Activated CD4-positive, CD25-positive, alpha-beta regulatory T cell (primary cell): ENCODE measurements at places on chromosomes 11 and 22.

DNA sequence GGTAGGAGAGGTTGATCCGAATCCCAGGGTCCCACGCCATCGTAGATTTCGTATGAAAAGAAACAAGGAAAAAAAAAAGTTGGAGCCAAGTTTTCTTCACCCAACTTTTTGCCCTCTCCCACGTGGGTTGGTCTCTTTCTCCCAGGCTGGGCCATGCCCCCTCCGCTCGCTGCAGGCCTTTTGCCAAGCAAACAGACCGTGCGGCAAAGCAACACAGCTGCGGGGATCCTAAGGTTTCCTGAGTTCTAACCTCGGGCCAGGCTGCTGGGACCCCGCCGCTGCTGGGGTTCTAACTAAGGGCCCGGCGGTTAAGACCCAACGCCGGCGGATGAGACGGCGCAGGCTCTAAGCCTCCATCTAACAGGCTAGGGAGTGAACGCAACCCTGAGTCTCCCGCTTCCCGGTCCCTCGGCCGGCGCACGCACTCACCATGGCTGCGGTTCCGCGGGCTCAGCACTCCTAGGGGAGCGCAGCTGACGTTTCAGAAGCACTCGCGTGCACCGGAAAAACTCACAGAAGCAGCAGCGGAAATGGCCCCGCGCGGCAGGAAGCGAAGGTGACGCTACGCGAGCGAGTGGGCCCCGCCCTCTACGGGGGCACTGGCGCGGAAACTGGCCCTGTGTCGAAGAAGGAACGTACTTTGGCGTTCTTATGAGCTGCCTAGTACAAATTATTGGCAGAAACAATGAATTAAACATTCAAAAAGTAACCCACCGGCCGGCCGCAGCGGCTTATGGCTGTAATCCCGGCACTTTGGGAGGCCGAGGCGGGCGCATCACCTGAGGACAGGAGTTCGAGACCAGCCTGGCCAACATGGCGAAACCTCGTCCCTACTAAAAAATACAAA lies at the start of gene SNU13:
Gene SNU13, minus strand, starts transcription at position 503 of the 847 bp plus-strand sequence. Its CDS starts 71 bp downstream, at position 432.
- peak; percentile 88 for DNase-seq

GRCh38 chr22:36010882-36011281 lies 17.7 kb downstream of the RBFOX2 start:
- no peak for DNase-seq

GRCh38 chr11:98536023-98536422 lies 484.7 kb upstream of the CNTN5 start:
- no peak for DNase-seq

DNA sequence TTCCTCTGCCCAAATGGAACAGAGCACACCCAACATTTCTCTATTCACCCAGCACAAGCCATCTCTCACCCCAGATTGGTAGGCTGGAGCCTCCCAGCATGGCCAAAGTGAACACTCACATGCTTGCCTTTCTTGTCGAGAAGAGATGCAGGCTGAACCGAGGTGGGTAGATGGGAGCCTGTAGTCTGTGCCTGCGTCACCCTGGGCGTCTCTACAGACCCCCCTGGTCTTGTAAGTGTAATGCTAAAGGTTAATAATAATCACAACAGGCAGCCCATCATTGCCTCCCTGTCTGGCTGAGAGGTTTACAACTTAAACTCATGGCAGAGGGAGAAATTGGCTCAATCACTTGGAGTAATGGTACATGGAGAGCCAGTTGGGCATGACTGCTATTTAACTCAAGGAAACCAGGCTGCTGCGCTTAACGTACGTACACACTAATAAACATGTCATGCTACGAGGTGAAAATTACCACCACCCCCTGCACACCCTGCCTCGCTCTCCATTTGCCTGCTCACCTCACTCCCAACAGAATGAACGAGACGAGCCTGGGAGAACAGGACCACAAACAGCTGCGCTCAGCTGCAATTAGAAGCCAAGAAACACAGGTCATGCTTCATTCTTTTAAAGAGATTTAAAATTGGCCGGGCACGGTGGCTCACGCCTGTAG lies 9.1 kb upstream of the ZBTB16 start:
- DNase-seq = no peak

GRCh38 chr22:24751518-24751917 lies 23.0 kb downstream of the PIWIL3 start:
- DNase-seq = no peak

DNA sequence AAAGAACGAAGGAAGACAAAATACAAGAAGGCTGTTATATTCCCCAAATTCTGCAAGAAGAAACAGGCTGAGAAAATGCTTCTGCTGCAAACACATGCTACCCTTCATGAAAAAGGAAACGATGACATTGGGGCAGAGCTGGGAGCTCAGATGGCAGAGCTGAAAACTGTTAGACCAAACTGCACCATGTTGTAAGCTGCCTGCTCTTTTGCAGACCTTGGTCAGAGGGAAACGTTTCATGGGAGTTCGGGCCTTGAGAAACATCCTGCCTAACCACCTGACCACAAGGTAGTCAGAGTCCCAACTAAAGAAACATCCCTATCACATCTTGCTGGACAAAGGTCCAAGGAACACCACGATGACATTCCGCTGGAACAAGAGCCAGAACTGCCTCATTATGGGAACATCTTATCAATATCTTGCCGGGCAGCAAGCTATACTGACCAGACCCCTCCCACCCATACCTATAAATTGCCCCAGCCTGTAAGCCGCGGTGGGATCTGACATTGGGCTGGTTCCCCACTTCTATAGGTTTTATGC lies 110.7 kb upstream of the CTSC start:
- DNase-seq = no peak

DNA sequence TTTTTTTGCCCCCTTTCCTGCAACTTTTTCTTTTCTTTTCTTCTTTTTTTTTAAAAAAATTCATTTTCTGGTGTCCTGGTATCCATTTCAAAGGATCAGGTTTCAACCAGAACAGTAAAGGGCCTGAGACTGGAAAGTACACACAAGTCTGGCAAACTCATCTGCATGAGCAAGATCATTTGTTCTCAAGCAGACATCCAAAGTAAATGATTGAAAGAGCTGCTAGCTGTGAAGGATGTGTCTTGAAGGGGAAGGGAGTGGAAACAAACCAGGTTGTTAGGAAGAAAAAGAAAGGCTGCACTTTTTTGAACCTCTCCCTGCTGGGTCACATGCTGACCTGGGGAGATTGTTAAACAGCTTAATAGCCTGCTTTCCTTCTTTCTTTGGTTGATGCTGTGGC lies 5.3 kb downstream of the YAP1 start:
- DNase-seq = no peak

DNA sequence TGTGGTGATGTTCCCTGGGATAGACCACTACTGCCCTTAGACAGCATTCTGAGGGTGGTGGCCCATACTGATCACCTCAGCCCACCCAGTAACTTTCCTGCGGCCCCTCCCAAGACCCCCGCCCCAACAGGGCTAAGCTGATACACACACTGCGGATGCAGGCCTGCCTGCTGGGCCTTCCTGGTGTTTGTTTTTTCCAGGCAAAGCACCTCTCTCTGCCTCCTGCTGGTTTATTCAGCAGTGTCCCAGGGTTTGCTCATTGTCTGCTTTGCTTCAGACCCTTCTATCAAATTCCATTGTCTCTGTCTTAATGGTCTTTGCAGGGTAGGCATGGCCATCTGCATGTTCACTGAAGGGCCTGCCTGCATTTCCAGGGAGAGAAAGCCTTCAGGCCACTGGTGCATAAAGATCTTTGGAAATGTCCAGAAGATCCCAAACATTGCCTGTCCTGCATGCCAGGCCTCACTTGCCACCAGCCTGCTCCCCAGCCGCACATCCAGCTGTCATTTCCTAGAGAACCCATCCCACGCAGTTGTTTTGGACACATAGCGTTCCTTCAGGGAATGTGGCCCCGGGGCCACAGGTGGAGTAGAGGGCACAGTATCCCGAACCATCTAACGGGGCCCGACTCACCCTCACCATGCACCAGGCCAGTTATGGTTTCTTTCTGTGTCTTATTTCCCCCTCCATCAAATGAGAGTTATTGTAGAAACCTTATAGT lies 50.2 kb downstream of the BCR start:
- no peak for DNase-seq

GRCh38 chr22:46297151-46297812 lies 612 bp downstream of the GTSE1 start:
- DNase-seq = no peak

DNA sequence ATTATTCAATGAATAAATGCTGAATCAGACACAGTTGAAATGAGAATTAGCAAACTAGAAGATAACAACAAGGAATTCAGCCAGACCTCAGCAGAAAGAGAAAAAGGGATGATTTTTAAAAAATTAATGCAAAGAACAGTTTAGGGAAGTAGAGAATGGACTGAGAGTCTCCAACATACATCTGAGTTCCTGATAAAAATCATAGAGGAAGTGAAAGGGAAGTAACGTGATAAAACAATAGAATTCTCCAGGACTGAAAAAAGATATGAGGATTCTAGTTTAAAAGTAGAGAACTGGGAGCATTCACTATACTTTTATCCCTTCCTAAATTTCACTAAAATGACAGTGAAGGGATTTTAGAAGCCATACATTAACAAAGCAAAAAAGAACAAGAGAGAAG lies 592.0 kb downstream of the SOX6 start:
- no peak for DNase-seq

DNA sequence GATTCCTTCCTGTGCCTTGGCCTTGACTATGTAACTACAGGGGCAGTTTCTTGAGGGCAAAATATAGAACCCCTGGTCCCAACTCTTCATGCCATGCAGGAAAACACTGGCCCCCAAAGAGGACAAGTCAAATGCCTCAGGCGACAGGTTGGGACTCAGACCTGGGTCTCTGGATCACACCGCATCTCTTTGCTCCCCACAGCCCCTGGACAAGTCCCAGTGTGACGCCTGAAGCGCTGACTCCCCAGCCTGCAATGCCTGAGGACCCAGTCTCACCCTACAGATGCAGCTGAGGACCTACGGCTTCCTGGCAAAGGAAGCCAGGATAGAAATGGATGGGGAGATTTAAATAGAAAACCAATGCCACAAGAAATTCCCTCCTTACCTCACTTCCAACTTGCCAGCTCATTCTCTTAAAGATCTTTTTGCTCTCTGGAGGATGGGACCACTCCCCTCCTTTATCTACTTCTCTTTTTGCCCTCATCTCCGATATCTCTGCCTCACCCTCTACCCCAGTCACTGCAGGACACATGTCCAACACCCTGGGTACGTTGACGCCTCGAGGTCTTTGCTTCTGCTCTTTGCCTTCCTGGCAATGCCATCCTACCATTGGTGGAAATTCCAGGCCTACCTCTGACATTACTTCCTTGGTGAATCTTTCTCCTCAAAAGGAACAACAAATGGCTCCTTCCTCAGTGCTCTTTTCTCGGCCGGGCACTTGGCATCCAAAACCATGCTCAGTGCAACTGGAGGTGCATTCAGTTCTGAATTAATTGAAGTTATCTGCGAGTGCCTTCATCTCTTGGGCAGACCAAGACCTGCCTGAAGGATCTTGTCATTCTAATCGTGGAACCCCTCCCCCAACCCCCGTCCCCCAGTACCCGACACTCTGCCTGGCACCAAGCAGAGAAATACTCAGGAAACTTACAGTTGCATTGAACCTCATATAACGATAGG lies 2.0 kb upstream of the PRDM11 start:
- no peak for DNase-seq

DNA sequence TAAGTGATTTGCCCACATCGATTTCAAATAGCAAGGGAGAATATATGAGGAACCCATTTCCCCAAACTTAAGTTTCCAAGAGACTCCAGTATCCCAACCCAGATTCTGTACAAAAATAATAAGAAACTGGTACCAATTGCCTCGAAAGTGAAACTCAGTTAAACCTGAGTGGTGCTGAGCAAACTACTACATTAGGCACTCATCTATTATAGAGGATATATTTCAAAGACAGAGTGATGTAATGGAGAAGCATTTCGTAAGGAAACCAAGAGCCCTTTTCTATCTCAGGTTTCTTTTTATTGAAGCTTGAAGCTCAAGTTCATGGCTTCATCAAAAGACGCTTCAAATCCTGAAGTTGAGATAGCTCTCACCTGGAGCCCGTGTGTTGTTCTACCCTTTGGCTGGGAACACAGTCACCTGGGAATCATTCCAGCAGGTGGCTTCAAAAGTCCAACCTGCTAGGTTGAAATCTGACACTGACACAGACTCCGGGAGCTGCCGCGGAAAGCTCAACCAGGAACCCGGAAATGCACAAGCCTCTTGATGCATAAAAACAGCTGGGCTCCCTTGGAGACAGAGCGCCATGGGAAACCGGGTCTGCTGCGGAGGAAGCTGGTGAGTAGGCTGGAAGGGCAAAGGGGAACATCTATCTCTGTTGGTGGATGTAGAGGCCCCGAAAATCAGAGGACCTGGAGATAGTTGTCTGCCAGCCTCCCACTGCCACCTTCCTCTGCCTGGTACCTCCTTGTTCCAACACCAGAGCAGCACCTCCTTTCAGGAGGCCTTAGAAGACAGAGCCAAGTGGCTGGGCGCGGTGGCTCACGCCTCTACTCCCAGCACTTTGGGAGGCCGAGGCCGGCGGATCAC lies at the start of gene C11orf52:
Gene C11orf52, plus strand, starts transcription at position 524 of the 867 bp plus-strand sequence. Its CDS starts 60 bp downstream, at position 584.
- no peak for DNase-seq

DNA sequence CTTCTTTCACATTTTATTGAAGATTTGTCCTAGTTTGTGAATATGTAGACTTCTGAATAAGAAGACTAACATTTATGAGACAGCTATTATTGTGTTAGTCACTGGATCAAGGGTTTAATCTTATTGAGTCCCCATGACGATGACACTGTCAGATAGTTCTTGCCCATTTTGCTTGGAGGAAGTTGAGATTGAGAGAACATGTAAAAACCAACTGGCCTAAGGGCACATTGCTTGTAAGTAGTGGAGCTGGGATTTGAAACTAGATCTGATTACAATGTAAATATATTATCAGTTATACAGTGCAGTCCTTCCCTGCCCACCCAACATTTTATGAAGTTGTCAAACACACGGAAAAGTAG lies 134.7 kb downstream of the HIPK3 start:
- no peak for DNase-seq

DNA sequence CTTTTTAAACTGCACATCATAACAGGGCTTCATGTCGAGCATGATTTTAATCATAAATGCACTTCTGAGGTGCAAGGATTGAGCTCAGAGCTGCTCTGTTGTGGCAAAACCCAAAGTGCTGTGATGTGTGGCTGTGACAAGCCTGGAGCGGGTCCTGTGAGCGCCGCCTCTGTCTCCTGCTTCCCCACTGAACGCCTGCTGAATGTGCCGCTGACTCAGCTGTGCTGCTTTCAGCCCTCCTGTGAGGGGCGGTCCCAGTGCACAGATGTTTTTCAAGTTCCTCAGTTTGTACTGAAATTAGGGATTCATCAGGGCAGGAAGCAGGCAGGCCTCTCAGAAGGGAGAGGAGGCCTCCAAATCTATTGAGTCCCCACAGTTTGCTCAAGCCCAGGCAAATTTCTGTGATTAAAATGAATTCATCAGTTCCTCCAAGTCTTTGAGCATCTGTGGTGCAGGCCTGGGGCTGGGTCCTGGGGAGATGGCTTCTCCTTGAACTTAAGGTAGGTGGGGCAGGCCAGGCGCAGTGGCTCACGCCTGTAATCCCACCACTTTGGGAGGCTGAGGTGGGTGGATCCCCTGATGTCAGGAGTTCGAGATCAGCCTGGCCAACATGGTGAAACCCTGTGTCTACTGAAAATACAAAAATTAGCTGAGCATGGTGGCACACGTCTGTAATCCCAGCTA lies 3.0 kb upstream of the GTSE1 start:
- no peak for DNase-seq

- no peak for DNase-seq
These were observed 16.0 kb downstream of the RBM7 start for GRCh38 chr11:114416441-114416961.

- no peak for DNase-seq
These were observed 29.2 kb upstream of the CBX6 start for GRCh38 chr22:38901111-38901641.
